ENCODE measurements at places on chromosomes 2 and 18. TPM values are rescaled to one million over a fixed set of nuclear protein-coding genes. Genes with fewer than 3 reads are reported as not detected.
A peak's percentile ranks its signal among the peaks of the same experiment; 100 is the strongest.

GRCh38 chr2:46372475-46372874, 75.3 kb downstream of the EPAS1 start:
- no peak for DNase-seq

The IFIH1 gene
- total RNA-seq = 0.79 TPM

GRCh38 chr18:63468575-63468974, 8.2 kb upstream of the SERPINB5 start:
- no peak for DNase-seq

DNA sequence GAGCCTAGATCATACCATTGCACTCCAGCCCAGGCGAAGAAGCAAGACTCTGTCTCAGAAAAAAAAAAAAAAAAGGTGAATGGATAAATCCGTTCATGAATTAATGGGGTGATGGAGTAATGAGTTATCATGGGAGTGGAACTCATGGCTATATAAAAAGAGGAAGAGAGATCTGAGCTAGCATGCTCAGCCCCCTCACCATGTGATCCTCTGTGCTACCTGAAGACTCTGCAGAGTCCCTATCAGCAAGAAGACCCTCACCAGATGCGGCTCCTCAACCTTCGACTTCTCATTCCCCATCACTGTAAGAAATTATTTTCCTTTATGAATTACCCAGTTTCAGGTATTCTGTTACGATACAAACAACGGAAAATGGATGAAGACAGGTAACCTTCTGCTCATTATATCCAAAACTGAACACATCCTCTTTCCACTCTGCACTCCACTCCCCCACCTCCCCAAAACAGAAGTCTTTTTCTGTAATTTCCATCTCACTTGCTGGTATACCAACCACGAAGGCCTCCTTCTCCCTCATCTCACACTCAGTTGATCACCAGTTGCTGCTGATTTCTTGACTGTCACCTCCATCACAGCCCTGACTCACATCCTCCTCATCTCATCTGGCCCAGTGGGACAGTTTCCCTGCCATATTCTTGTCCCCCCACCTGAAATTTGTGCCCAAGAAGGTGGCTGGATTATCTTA, 8.8 kb downstream of the RETREG2 start:
- DNase-seq = no peak

GRCh38 chr2:238406221-238406997, 20.3 kb upstream of the ASB1 start:
- no peak for DNase-seq

DNA sequence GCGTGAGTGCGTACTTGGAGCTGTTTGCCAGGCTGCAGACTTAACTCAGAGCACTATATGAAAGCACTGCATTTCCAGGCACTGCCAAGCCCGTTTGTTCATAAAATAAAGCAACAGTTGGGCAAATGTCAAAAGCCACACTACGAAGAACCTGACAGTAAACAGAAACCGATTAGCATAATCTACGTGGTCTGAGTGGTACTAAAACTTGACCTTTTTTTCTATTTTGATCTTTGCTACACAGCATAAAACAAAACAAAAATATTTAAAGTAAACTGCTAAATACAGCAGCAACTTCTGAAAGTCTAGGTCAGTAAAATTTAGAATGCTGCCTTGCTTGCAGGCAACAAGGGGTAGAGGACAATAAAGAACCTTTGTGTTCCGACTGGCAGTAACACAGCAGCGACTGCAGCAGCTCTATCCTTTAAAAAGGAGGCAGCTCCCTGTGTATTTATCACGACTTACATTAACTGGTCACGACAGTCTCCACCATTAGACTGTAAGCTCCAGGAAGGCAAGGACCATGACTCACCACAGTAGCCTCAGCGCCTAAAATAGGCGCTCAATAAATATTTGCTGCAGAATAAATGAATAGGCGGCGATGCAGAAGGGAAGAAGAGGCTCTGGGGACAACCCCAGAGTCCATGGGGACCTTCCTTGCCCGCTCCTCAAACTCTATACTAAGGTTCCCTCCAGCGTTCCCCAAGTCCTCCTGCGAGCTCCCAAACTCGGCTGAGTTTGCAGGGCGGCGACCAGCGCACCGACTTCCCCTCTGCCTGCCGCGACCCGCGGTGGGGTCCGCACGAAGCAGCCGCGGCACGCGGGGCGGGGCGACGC, 902 bp downstream of the SS18 start:
- DNase-seq = peak; percentile 52

The ASB18 gene
- not detected for total RNA-seq

The ATP6V1C2 gene
- 0.11 TPM for total RNA-seq

GRCh38 chr2:25825238-25825637, 53.0 kb downstream of the ASXL2 start:
- no peak for DNase-seq

GRCh38 chr18:58788470-58788869, 76.2 kb upstream of the ZNF532 start:
- no peak for DNase-seq

The ME2 gene
- 129 TPM for total RNA-seq

The ARHGAP15 gene
- total RNA-seq = 5.9 TPM

- DNase-seq = peak; percentile 76
These were observed 793.1 kb downstream of the ERBB4 start for GRCh38 chr2:211745295-211746097.

DNA sequence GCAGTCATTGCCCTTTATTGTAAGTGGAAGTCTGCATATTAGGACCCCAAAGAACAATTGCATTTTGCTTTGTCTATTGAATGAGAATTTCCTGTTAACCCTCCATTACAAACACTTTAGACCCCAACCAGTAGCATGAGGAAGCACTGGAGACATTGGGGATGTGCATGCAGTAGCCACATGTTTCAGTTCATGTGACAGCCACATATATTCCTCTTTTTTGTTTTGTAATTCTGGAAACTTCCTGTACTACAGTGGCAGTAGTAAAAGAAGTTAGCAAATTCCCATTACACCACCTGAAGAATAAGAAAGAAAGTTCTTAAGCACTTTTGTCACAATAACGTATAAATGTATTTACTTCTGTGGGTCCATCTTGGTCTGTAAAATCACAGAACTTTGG, 281.1 kb upstream of the SLC14A2 start:
- DNase-seq = no peak

GRCh38 chr18:48709371-48710062, 170.7 kb downstream of the CTIF start:
- DNase-seq = peak; percentile 54

DNA sequence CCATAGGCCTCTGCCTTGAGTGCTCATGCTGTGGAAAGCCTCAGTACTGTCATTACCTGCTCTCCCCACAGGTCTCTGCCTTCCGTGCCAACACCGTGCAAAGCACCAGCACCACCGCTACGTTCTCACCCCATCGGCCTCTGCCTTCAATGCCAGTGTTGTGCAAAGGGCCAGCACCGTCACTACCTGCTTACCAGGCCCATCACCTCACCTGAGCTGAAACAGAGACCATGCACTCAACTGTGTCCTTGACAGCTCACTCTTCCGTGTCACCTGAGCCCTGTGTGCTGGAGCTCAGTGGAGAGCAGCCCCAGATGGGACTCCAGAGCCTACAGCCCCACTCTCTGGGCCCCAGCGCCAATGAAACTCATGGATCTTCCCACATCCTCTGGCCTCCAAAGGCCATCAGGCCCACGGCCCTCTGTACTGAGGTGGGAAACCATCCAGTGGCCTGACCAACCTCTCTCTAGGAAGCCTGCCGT, 62.7 kb downstream of the ZNF516 start:
- DNase-seq = no peak

Data from neural progenitor cell (in vitro differentiated cells).